HAP-1 (cell line): ENCODE measurements at places on chromosomes 3 and 15.
A peak's percentile ranks its signal among the peaks of the same experiment; 100 is the strongest.

GRCh38 chr3:129602730-129603560 is 3.5 kb downstream of the PLXND1 start:
- DNase-seq: no peak

DNA sequence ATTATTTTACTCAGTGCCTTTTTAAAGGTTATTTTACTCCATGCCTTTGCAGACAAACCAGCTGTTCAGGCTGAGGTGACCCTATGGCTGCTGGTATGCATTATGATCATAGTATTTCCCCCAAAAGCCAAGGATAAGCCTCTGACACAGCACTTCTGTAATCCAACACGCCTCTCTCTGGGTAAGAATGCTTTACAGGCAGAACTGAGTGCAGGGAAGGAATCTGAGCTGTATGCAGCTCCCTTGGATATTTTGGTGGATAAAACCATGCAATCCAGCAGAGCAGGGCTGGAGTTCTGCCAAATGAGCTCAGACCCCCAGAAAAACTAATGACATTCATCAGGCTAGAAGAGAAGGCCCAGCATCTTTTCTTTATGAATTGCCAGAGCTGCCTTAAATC is 11.7 kb upstream of the MAP1A start:
- no peak for DNase-seq

DNA sequence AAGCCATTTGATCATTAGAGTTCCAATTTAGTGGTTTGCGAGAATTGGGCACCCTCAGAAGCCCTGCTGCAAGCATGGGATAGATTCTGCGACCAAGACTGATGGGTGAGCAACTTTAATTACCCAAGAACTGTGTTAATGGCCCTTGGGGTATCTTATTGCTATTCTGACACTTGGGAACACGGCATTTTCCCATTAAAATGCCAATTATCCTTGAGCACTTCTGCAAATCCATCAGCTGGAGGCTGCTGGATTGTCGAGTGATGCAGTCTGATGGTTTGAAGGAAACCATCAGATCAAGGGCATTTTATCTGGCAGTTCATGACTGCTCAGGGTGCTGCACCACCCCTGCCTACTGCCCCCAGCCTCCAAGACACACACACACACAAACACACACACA is 183.6 kb upstream of the PROK2 start:
- no peak for DNase-seq

DNA sequence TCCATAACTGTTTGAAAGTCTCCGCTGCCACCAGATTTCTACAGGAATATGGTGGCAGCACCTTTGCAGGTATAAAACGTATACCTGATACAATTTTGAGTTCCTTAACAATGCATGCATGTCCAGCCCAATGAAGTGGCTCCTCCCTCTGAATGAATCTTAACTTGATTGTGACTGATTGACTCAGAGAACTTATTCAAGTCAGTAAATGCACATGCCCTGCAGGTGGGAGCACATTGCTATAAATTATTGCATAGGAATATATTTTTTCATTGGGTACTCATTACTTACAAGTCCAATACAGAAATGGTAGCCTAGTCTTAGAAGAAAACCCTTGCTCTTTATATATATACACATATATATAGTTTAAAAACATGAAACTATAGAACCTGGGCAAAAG is 259.3 kb downstream of the BBX start:
- no peak for DNase-seq

GRCh38 chr3:190883141-190883540 is 20.6 kb upstream of the GMNC start:
- DNase-seq: no peak

DNA sequence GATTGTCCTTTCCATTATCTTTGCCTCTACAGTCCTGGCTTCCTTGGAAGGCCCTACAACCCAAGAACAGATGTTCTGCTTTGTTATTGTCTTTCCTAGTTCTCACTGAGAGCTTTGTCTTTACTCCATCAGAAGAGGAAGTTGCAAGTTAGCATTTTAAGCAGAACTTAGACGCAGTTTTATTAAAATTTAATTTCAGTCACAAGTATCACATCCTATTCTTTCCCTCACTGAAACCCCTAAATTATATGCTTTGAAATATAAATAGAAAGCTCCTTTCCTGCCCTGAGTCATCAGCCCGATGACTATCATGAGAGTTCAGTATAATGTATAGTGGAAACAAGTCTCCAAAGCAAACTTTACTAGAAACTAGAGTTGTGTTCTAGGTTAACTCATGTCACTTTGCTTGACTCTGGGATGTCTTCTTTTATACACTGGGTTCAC is 291.2 kb upstream of the RBMS3 start:
- no peak for DNase-seq

- no peak for DNase-seq
These were observed 51.5 kb downstream of the PGPEP1L start for GRCh38 chr15:98955961-98956723.

DNA sequence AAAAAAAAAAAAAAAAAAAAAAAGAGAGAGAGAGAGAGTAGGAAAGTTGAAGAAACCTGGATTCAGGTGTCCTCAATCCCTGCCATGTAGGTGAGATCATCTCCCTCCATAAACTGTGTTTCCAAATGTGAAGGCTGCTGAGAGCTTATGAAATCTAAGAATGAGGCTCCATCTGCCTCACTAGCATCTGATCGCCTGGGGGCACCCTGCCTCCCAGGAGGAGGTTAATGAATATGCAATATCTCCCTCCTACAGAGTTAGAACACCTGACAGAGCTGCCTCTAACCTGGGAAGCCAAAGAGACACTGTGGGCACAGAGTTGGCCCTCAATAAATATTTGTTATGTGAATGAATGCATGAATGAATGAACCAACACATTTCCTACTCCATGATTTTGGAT is 23.8 kb upstream of the ZNF148 start:
- no peak for DNase-seq

- DNase-seq: no peak
These were observed 249.4 kb upstream of the ARPP21 start for GRCh38 chr3:35389907-35390306.

GRCh38 chr3:59731943-59732342 is 682.1 kb upstream of the CFAP20DC start:
- no peak for DNase-seq

- DNase-seq: peak; percentile 78
These were observed 28.1 kb upstream of the SYNM start for GRCh38 chr15:99076555-99077308.
